IMR-90 (cell line): ENCODE measurements at places on chromosomes 6 and 20. TPM values are rescaled to one million over a fixed set of nuclear protein-coding genes. Genes with fewer than 3 reads are reported as not detected.

Gene JAG1
- 19.4 and 22.6 TPM in 2 replicates for total RNA-seq

Gene RNF114
- 44.6 and 49.7 TPM in 2 replicates for total RNA-seq

Gene MOG
- not detected in 2 replicates for total RNA-seq

Gene RTF2
- total RNA-seq: 109 and 118 TPM in 2 replicates

Gene TAAR9
- total RNA-seq: not detected in 2 replicates

Gene RIPOR3
- total RNA-seq: 0.28 and 0.54 TPM in 2 replicates

Gene HCRTR2
- total RNA-seq: under 0.01 TPM in 1 of 2 replicates, not detected in the other

Gene PRDM1
- 2.3 and 6.9 TPM in 2 replicates for total RNA-seq

Gene BPIFB1
- not detected in 2 replicates for total RNA-seq

Gene CRYBG1
- total RNA-seq: 1.1 TPM in 2 replicates

Gene PRL
- not detected in 2 replicates for total RNA-seq

Gene GRM1
- not detected in 2 replicates for total RNA-seq

Gene COL11A2
- total RNA-seq: under 0.01 TPM in 2 replicates

Gene ZNF292
- total RNA-seq: 28.3 and 36.9 TPM in 2 replicates

Gene ZNF311
- total RNA-seq: 0.28 and 0.36 TPM in 2 replicates

Gene LINC00237
- total RNA-seq: not detected in 2 replicates

Gene OLIG3
- not detected in 2 replicates for total RNA-seq

Gene CRISP1
- not detected in 2 replicates for total RNA-seq

Gene SCGN
- not detected in 2 replicates for total RNA-seq

Gene HCK
- total RNA-seq: not detected in 2 replicates

Gene AIF1
- not detected in 2 replicates for total RNA-seq

Gene STMND1
- not detected in 2 replicates for total RNA-seq

Gene CAP2
- 14.5 and 16.1 TPM in 2 replicates for total RNA-seq

Gene MCUR1
- total RNA-seq: 4.1 and 5.6 TPM in 2 replicates

Gene RCAN2
- 1.3 and 2.2 TPM in 2 replicates for total RNA-seq

Gene TMEM244
- total RNA-seq: 0.28 and 0.36 TPM in 2 replicates

Gene ENPP4
- total RNA-seq: under 0.01 TPM in 2 replicates

Gene MTFR2
- 0.72 and 1.9 TPM in 2 replicates for total RNA-seq

Gene FGD2
- total RNA-seq: not detected in 2 replicates

Gene GHRH
- total RNA-seq: not detected in 2 replicates

Gene TPBG
- total RNA-seq: 19.7 and 20.0 TPM in 2 replicates

Gene PI16
- total RNA-seq: under 0.01 TPM in 1 of 2 replicates, not detected in the other

Gene KCNG1
- total RNA-seq: 23.6 and 23.7 TPM in 2 replicates

Gene TRAPPC3L
- total RNA-seq: under 0.01 TPM in 1 of 2 replicates, not detected in the other

Gene GJA1
- 314 and 323 TPM in 2 replicates for total RNA-seq
